ENCODE measurements at places on chromosomes 6 and 20.

GRCh38 chr20:37266940-37267666, 5.5 kb upstream of the GHRH start:
- DNase-seq: no peak

DNA sequence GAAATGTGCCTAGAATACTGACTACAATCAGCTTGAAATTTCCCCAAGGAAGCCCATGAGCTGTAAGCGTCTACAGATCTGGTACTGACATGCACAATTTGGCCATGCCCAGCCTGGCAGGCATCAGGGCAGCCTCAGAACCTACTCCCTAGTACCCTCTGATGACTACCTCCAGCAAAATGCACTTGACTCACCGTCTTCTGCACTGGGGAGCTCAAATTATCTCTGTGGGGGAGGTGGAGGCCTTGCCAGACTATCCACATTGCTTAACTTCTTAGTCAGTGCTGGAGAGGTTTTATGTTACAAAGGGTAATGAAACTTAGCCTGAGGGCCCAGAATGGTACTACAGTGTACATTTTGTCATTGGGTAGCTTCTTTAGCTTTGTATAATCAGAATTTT, 126.0 kb upstream of the ADGRF1 start:
- DNase-seq: no peak

GRCh38 chr6:145368075-145368474, 367.2 kb downstream of the EPM2A start:
- no peak for DNase-seq

GRCh38 chr6:113813142-113813541, 44.0 kb upstream of the MARCKS start:
- peak; percentile 76 for DNase-seq

GRCh38 chr6:110581679-110582078, 105.3 kb upstream of the SLC22A16 start:
- DNase-seq: no peak

DNA sequence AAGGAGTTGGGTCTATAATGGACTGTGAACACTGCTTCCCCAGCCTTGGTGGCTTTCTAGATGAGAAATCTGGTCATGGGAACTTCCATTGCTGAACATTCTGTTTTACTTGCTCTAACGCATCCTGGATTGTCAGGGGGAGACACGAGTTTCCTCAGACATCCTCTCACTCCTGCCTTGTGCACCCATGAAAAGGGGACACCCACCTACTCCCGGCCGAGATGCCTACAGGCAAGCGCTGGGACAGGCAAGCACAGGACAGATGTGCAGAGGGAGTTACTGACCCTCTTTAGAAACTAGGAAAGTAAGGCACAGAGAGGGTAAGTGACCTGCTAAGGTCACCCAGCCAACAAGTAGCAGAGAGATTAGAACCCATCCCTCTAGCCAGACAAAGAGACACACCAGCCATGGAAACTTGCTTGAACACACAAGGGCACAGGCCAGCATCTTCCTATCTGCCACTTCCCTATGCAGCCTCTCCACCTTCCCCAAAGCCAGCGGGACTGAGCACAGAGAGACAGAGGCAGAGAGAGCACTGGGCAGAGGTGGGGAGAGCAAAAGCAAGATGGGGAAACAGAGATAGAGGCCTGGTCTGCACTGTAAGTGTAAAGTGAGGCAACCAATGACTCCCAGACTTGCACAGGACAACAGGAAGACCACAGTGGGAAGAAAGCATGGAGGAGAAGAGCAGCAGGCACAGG, 845 bp upstream of the SFTA2 start:
- DNase-seq: no peak

DNA sequence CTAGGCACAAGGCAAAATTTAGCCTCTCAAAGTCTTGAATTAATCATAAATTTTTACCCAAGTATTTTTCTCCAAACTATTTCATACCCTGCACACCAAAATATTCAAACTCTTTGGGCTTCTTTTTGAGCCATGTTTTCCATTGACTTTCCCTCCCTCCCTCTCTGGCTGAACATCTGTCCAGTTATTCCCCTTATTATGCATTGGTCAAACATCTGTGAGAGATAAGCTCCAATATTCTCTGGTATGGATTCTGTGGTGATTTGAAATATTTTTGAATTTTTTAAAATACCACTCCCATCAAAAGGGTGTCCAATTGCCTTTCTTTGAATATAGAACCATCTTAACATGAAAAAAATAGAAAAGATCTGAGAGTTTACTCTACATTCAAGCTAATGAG, 244.2 kb downstream of the RFPL4B start:
- no peak for DNase-seq

DNA sequence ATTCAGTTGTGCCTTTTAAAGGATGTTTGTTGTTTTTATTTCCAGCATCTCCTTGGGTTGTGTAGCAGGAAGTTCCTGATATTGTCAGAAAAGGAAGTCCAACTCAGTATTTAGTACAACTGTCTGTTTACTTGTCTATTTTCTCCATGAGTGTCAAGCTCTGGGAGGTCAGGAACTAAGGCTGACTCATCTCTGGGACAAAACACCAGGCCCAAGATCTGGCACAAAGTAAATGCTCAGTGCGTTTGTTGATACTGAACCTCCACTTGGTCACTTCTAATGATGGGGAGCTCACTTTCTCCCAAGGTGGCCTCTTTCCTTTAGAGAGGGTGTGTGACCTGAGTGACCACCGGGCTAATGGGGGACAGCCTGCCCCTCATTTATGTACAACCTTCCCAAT, 12.6 kb upstream of the PIGU start:
- DNase-seq: no peak

- DNase-seq: no peak
Measured at GRCh38 chr6:39471954-39472659, 149.6 kb upstream of the KCNK16 start.

DNA sequence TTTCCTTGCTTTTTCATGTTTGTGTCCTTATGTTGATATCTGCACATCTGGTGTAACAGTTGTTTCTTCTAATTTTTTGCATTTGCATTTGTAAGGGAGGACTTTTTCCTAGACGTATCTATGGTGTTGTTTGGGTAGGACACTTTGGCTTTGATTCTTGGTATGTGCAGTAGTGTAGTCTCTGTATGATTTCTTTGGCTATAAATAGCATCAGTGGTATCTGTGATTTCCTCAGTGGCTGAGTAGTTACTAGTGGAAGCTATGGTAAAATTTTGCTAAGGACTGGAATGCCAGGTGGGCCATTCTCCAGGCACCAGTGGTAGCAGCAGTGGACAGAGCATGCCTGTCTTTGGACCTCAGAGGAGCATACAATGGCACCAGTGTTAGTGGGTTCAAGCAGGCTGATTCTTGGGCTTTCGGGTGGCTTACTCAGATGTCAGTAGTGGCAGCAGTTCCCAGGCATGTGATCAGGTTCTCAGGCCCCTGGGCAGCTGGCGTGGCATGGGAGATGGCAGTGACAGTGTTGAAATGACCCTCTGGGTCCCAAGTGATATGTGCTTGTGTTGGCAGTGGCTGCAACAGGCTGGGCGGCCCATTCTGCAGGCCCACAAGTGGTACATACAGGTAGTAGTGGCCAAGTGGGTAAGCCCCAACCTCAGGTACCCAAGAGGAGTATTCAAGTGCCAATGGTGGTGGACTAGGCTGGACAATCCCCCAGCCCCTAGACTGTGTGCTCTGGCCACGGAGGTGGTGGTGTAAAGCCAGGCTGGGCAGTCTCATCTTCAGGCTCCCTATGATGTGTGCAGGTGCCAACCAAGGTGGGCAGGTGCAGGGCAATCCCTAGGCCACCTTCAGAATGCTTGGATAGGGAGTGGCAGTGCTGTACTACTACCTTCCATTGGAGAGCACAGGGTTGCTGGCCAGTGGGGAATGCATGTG, 54.5 kb downstream of the PLCG1 start:
- no peak for DNase-seq

- DNase-seq: peak; percentile 65
Measured at GRCh38 chr6:152696522-152696921, 1.2 kb upstream of the MYCT1 start.

GRCh38 chr20:63009988-63010769, 3.4 kb upstream of the BHLHE23 start:
- DNase-seq: no peak

DNA sequence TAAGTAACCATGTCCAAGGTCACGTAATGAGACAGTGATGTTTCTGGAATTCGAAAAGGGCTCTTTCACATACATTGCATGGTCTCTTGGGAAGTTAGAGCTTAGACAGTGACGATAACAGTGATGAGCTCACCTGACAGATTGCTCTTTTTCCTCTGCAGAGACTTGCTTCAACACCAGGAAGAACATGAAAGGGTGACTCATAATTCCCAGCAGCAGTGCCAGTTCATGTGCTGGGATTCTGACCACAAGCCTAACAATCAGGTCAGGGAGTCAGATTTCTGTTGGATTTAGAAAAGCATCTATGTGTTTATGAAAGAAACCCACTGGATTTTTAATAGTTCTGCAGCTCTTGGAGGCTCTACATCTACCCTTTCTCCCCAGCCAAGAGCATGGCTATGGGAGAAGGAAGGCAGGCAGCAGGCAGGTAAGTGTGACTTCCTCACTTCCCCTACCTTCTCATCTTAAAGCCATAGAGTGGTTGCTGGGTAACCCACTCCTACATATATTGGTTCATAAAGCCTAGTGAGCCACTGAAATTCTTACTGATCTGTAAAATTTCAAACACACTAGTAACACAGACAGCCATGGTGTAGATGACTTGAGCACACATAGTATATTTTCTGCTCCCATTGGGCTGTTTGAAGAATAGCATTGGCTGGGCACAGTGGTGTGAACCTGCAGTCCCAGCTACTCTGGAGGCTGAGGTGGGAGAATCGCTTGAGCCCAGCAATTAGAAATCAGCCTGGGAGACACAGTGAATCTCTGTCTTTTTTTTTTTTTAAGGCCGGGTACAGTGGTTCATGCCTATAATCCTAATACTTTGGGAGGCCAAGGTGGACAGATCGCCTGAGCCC, 44.4 kb upstream of the LOC128125822 start:
- peak; percentile 31 for DNase-seq

GRCh38 chr20:2798814-2799213, 1.6 kb downstream of the CPXM1 start:
- no peak for DNase-seq

DNA sequence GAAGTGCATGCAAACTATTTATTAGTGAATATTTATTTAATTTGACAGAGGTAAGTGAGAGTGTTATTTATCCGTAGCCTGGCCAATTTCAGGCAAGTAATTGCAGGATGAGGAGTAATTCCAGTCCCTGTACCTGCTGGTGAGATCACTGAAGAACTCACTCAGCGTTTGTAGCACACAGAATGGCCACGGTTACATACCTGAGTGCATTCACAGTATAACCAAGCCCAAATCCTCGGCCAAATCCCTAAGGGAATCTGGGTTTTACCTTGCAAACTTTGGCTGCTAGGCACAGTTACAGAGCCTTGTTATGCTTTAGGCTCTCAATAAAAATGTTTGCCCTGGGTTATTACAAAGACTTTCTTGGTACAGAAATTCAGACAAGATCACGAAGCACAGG, 93.3 kb downstream of the KCNQ5 start:
- no peak for DNase-seq

GRCh38 chr6:152462716-152463115, 174.4 kb downstream of the SYNE1 start:
- DNase-seq: no peak

GRCh38 chr6:138975815-138976214, 12.2 kb downstream of the REPS1 start:
- DNase-seq: no peak
